ENCODE measurements at places on chromosomes 7 and 10.

GRCh38 chr7:105680505-105681187 lies 99.4 kb upstream of the EFCAB10 start:
- no peak for DNase-seq

DNA sequence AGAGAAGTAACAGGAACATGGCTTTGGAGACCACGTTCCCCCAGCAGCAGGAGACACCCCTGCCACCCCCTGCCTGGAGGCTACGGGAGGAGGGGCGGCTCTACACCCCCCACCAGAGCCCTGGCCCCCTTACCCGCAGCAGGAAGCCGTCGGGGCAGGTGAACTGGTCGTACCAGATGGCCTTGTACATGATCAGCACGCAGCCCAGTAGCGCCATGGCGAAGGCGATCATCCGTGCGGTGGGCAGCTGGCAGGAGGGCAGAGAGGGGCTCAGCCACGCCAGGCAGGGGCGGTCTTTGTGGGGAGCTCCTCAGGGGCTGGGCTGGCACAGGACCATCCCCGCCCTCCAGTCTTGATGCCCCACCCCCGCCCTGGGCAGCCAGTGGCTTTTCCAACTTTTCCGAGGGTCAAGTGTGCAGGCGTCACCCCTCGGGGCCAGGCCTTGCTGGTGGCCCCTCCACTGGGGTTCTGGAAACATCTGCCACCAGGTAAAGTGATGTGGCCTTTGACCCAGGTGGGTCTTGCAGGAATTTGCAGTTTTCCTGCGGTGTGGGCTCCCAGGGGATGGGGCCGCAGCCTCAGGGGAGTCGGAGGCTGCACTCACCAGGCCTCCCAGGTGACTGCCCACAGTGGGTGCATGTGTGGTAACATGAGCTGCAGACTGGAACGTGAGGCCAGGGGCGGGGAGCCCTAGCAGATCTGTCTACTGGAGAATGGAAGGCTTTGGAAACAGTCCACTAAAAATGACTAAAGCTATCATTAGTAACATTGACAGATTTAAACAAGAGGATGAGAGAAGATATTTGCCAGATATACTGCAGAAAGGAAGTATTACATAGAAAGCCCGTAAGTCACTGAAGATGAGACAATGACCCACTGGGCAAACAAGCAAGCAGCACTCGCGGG lies 9.7 kb downstream of the CALY start:
- no peak for DNase-seq

- DNase-seq, result no peak
Observed at GRCh38 chr10:90642136-90642535, 215.7 kb downstream of the HTR7 start.

GRCh38 chr7:15471669-15471950 lies 90.2 kb downstream of the AGMO start:
- DNase-seq, result no peak

GRCh38 chr7:40300146-40300670 lies 165.4 kb downstream of the SUGCT start:
- DNase-seq, result no peak

DNA sequence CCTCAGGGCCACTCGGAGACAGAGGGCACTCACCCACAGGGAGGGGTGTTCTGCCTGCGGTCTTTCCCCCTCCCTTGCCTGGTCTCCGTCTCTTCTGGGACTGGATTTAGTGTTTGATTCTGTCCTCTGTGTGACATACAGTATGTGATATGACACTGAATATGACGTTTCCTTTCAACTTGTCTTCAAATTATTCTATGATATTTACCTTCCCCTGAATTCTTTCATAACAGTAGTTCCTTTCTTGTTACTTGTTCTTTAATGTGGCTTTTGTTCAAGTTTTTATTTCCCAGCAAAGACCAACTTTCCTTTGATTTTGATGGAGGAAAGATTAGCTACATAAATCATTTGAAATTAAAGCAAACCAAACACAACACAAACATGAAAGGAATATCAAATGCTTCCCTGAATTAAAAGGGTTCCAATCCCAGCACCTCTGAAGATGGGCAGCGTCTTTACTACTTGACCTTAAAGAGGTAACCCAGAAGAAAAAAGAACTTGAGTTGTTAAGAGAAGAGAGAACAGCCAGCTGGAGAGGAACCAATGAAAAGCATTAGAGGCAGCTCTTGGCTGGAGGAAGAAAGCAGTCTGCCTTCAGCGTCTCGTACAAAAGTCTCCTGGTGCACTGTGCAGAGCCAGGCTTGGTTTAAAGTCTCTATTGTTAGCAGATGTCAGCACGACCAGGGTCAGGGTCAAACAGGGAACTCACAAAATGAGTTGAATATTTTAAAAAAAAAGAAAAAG lies 18.3 kb upstream of the RHEB start:
- no peak for DNase-seq

DNA sequence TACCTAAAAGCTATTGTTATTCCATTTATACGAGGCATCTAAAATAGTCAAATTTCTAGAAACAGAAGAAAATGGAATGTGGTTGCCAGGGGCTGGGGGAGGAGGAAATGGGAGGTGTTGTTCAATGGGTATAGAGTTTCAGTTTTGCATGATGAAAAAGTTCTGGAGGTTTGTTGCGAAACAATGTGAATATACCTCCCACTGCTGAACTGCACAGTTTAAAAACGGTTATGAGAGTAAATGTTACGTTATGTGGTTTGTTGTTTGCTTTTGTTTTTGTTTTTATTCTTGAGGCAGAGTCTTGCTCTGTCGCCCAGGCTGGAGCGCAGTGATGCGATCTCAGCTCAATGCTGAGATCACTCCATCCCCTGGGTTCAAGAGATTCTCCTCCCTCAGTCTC lies 64.9 kb upstream of the NRBF2 start:
- DNase-seq, result no peak

GRCh38 chr10:29980084-29980483 lies 79.3 kb downstream of the JCAD start:
- no peak for DNase-seq

DNA sequence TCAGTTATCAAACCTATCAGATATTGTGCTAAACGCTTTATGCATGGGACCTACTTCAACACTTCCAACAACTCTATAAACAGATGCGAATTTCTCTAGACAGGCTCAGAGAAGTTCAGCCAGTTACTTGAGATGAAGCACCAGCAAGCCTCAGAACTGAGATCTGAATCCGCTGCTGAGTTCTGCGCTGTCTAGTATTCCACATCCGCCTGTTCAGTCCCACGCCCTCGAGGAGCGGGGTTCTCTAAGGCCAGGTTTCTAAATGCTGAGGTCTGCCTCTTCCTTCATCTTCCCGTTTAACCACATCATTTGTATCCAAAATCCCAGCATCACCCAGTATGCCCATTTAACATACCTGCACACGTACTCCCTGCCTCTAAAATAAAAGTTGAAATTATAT lies 297.8 kb upstream of the ZNF32 start:
- DNase-seq, result peak; percentile 14

GRCh38 chr10:12538491-12538995 lies 189.2 kb downstream of the CAMK1D start:
- DNase-seq, result no peak

Data from activated CD8-positive, alpha-beta T cell treated with anti-CD3 and anti-CD28 coated beads, Interleukin-2, amount 10 ng/mL, durations not matched to agents 7 days and 5 days (primary cell).